ENCODE measurements at places on chromosomes 5 and 9.

GRCh38 chr5:60366489-60366888 lies 333.5 kb downstream of the DEPDC1B start:
- no peak for DNase-seq

DNA sequence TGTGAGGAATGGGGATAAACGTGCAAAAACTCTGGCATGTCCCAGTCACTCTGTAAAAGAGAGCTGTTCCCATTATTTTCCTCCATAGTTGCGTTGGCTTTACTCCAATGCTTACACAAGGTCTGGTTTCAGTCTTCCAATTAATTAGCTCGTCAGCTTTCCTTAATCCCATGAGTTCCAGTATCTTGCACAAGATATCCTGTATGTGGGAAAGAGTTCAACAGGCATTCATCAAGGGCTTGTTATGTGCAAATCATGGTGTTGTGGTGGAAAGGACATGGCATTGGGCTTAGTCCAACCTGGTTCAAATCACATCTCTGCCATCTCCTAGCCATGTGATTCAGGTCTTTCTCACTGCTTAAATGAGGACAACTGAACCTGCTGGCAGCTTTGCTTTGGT lies 77.5 kb upstream of the PANK3 start:
- peak; percentile 98 for DNase-seq

GRCh38 chr9:102113191-102113590 lies 374.7 kb upstream of the GRIN3A start:
- DNase-seq, result no peak

GRCh38 chr5:129112295-129112694 lies 17.7 kb downstream of the ISOC1 start:
- DNase-seq, result no peak

DNA sequence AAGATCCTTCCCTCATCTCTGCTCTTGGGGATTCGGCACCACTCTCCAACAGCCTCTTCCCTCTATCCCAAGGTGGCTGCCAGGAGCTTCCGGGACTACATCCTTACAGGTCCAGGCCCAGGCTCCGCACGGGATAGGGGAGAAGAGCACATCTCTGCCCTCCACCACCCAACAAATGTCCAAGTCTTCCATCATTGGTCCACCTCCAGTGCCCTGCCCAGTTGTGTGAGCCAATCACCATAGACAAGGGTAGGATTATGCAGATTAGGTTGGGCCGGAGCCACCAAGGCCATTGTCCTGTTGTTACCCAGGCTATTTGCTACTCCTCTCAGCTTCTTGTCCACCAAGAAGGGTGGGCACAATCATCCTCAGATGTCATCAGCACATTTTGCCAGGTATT lies 9.1 kb downstream of the UNC5A start:
- no peak for DNase-seq

GRCh38 chr5:8839361-8840055 lies 706.4 kb downstream of the SEMA5A start:
- no peak for DNase-seq

GRCh38 chr5:179331591-179332375 lies 13.5 kb downstream of the ADAMTS2 start:
- DNase-seq, result no peak

DNA sequence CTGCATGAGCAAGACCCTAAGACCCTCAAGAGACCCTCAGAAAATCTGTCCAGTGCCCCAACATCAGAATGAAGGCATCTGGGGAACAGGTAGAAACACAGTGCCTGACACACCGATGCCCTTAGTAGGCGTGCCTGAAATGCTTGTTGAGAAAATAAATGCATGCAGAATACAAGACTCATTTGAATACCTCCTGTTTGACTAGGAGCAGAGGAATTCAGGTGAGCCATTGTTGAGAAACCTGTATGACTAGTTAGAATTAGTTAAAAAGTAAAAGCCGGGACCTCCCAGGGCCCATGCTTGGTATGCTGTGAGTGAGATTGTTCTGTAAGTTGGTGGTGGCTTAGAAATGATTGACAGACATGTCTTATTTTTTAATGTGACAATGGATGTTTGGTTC lies 55.0 kb downstream of the WWC1 start:
- no peak for DNase-seq

DNA sequence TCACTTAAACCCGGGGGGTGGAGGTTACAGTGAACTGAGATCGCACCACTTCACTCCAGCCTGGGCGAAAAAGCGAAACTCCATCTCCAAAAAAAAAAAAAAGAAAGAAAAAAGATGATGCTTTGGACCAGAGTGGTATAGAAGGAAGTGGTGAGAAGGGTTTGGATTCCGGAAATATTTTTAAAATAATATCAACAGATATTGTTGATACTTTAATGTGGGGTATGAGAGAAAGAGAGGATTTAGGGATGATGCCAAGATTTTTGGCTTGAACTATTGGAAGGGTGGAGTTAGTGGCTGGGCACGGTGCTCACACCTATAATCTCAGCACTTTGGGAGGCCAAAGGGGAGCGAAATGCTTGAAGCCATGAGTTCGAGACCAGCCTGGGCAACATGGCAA lies 49.6 kb upstream of the PLIN2 start:
- DNase-seq, result no peak

DNA sequence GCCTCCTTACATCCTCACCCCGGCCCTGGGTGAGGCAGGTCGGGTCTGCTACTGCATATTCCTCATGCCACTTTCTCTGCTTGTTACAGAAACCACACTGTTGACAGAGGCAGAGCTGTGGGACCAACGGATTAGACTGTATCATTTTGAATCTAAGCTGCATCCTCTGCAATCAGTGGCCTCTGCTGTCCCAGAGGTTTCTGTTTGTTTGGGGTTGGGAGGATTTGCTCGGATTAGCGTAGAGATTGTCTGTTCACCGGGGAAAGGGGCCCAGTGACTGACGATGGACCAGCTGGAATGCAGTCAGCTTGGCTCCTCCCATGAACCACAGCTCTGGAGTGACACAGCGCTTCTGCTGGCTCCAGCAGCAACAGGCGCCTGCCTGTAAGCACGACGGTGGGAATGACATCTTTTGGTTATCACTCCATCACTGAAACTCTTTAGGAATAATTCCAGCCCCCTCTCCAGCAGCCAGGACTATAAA lies 37.3 kb upstream of the ADRA1B start:
- DNase-seq, result peak; percentile 85

All from AG10803 (cell line).